ENCODE measurements at places on chromosomes 4 and X.

GRCh38 chrX:48703642-48704481 is 7.3 kb downstream of the SUV39H1 start:
- DNase-seq: peak; percentile 12

DNA sequence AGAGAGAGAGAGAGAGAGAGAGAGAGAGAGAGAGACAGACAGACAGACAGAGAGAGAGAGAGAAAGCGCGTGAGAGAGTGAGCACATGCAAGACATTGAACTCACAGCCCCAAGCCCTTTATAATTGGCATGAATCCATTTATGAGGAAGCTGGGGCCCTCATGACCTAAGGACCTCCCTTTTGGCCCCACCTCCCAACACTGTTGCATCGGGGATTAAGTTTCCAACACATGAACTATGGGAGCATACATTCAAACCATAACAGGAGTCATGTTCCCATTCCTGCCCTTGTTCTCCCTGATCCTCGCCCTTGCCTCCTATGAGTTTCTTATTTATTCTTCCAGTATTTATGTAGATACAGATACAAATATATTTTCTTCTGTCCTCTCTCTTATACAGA is 269.8 kb upstream of the ARX start:
- DNase-seq: no peak

DNA sequence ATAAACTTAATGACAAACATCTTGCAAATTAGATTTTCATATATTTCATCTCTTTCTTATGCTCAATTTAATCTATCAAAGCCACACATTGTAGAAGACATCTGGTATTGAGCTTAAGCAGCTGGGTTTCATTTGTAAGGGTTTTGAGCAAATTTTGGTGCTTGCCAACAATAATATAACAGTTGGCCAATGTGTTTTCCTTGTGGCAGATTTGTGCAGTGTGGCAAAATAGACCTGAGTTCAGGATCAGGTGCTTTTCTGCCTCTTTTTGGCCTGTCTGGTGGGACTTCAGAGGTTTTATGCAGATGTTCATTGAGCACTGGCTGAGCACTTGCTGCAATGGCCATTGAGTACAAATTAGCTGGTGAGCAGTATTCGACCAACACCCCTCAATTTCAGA is 301.9 kb downstream of the BMPR1B start:
- no peak for DNase-seq

DNA sequence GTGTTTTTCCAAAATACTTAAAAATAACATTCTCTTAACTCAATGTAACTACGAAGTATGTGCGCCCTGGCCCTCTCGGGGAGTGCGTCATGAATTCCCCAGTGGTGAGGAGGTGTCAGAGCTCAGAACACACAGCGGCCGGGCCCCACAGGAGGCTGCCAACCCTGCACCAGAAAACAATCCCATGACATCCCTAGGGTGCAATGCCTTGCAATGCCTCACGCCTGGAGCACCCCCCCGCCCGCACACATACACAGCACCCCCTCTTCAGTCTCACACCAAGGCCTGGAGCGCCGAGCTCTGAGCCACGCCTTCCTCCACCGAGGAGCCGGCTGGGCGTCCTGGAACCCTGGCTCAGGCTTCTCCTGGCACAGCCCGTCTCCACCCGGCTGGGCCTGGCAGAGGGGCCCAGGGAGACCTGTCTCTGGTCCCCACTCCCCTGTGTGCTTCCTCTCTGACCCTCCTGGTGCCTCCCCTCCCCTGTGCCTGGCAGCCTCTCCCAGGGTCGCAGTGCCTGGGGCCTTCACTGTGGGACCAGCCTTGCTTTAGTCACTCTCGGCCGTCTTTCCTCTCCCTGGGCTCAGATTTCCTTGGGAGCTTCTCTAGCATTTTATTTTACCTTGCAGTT is 108.2 kb upstream of the ADRA2C start:
- DNase-seq: no peak

- DNase-seq: no peak
These were observed 5.9 kb downstream of the ZXDA start for GRCh38 chrX:57904176-57904880.

GRCh38 chr4:39096847-39097246 is 34.8 kb downstream of the KLHL5 start:
- no peak for DNase-seq

- no peak for DNase-seq
These were observed 55.0 kb downstream of the PRPS1 start for GRCh38 chrX:107683124-107683895.

DNA sequence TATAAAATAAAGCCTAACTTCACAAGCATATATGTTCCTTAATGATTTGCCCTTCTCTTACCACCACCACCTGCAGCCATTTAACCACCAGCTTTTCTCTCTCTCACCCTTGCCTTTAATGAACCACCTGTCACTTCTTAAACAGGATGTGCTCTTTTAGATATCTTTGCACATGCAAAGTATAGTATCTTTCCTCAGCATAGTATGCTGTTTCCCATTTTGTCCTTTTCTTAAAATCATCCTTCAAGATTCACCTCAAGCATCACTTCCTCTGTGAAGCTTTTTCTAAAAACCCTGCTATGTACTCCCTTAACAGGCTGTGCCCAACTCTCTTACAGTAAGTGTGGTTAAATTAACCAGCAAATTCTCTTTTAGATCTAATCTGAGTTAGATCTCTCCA is 8.2 kb upstream of the CNOT6L start:
- no peak for DNase-seq

GRCh38 chrX:24283127-24283794 is 30.6 kb downstream of the SUPT20HL2 start:
- no peak for DNase-seq

DNA sequence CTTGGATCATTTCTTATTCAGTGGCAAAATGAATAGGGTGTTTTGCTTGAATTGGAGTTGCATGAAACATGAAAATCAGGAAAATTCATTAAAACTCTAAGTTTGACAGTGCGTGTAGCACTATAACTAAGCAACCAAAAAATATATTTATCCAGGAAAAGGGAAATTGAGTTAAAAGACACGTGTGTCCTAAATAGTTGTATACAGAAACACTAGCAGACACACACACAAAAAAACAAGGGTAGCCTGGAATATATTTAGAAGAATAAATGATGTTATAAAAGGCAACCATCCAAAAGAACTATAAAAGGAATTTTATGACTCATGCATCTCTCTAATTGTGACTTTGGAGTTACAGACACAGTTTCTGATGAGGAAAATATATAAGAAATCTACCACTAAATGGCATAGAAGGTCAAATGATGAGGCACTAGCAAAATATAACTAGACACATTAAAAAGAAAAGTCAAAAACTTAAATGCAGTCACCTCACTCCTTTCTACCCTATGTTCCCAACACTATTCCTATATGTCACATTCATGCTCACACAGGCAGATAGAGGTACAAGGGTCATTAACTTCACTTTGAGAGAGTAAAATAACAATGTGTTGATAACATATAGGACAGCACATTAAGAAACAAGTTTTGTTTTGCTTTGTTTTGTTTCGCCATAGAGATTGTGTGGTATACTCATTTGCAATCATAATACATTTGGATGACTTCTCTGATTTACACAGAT is 793.6 kb upstream of the INTU start:
- no peak for DNase-seq

All from kidney epithelial cell (primary cell).